ENCODE measurements at places on chromosomes 12 and 14.

GRCh38 chr14:44204061-44204835 lies 302.8 kb downstream of the FSCB start:
- DNase-seq: no peak

DNA sequence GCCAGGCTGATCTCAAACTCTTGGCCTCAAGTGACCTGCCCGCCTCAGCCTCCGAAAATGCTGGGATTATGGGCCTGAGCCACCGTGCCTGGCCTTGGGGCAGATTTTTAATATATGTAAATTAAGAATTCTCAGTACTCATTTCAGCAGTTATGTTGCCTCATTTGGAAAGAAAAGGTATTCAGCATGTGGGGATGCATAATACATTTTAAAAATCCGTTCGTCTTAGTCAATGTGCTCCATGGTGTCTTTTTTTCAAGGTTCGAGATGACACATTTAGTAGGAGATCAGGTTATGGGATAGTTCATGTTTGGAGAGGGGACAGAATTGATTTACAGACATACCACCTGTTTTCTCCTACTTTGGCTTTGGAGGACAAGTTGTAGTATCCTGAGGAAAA lies 10.2 kb downstream of the SYNE2 start:
- no peak for DNase-seq

DNA sequence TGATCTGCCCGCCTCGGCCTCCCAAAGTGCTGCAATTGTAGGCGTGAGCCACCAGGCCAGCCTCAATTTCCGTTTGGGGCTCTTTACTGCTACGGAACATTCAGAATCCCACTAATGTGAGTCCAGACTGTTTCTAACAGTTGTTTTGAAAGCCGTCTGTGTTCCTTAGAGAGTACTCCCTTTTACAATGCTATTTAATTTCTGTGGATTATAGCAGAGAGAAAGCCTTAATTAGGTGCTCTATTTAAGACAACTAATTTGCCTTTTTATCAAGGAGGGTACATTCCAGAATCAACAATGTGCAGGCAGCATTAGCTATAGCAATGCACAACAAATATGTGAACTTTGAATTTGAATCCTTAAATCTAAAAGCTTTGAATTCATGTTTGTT lies 2.8 kb upstream of the SAV1 start:
- no peak for DNase-seq

DNA sequence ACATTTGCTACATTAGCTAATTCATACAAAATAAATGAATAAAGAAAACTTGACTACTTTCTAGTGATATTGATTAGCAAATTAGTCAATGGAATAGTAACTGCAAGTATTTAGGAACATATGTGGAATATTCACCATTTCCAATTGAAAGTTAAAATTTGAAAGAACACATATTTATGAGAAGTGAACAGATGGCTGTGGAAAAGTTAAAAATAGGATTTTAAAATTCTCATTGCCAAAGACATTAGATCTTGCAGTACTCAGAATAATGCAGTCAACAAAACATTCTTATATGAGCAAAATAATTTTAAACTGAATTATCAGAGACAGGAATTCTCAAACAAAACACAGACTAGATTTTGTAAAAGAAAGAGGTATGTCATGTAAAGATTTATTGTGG lies 613.9 kb upstream of the NOVA1 start:
- no peak for DNase-seq

GRCh38 chr14:92417759-92418158 lies 94.8 kb downstream of the SLC24A4 start:
- DNase-seq: no peak

GRCh38 chr14:29102996-29103395 lies 336.4 kb downstream of the FOXG1 start:
- DNase-seq: no peak

DNA sequence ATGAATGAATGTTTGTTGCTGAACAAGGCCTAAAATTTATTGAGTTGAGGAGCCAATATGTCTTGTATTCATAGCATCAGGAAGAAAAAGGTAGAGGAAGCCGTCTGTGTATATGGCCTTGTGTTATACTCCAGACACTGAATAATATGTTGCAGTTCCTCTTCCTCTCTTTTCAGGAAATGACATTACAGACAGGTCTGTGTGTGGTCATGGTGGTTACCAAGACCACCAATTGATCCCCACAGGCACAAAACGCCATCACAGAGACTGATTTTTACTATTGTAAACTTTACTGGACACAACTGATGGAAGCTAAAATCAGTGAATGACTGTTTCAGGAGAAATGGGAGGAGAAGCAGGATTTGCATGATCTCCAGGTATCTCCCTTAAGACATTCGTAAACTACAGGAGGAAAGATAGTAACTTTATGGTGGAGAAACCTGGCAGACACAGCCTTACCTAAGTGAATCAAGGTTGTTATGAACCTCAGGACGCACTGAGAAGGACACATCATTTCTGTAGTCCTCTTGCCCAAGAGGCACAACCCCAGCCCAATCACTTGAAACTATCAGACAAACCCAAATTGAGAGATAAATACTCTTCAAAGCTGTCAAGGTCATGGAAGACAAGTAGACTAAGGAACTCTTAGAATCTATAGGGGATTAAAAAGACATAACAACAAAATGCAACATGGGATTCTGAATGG lies 334.1 kb upstream of the RGS6 start:
- no peak for DNase-seq

GRCh38 chr12:47321436-47321835 lies 241.7 kb upstream of the AMIGO2 start:
- DNase-seq: no peak

Measured in stimulated activated CD8-positive, alpha-beta memory T cell treated with anti-CD3 and anti-CD28 coated beads, Interleukin-15, amount 100 ng/mL, for 48 hours (primary cell).